ENCODE measurements at places on chromosomes 13 and 19.

DNA sequence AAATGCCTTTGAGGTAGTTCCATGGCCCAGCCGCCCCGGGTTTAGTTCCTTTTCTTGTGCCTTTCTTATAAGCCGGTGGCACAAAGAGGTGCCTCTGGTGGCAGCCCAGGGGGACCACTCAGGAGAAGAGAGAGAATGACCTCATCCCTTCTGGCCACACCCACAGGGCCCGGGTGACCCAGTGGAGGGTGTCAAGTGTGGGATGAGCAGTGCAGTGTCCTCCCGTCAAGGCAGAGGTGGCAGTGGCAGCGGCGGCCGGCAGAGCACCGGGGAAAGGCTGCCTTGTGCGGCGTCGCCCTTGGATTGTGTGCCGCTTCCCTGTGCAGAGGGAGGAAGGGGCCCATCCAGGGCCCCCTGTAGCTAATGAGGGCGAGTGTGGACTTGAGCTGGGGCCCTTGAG, 47.9 kb downstream of the KDM4B start:
- no peak for DNase-seq

- DNase-seq: no peak
Measured at GRCh38 chr13:95497381-95497807, 55.1 kb upstream of the CLDN10 start.

GRCh38 chr19:34639491-34640085, 37.4 kb downstream of the SCGB2B2 start:
- peak; percentile 35 for DNase-seq

DNA sequence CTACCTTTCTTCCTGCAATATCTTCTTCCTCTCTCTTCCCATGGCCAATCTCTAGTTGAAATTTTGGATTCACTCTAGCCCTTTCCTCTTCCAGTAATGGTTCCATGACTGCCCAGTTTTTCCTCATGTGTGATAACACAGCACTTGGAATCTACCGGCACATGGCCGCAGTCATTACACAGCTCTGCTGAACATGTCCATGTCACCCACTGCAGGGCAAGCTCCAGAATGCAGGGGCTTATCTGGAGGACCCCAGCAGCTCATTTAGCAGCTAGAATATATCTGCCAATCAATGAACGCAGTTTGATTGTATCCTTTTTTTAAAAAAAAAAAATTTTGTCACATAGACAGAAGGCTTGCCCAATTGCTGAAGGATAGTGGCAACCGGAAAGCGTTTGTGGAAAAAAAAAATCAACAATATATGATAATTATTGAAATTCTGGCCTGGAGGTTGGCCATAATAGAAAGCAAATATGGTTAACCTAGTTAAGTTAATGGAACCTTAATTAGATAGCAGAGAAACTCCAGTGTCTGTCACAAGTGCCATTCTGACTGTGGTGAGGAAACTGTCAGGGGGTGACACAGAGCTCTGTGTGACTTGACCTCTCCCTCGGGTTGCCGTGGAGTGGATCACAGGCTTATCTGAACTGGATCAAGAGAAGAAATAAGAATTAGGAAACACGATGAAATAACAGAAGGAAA, 426.7 kb downstream of the LIG4 start:
- no peak for DNase-seq

GRCh38 chr13:28527629-28528028, 32.7 kb upstream of the FLT1 start:
- no peak for DNase-seq

GRCh38 chr19:41261474-41262190, 2.5 kb upstream of the HNRNPUL1 start:
- no peak for DNase-seq

DNA sequence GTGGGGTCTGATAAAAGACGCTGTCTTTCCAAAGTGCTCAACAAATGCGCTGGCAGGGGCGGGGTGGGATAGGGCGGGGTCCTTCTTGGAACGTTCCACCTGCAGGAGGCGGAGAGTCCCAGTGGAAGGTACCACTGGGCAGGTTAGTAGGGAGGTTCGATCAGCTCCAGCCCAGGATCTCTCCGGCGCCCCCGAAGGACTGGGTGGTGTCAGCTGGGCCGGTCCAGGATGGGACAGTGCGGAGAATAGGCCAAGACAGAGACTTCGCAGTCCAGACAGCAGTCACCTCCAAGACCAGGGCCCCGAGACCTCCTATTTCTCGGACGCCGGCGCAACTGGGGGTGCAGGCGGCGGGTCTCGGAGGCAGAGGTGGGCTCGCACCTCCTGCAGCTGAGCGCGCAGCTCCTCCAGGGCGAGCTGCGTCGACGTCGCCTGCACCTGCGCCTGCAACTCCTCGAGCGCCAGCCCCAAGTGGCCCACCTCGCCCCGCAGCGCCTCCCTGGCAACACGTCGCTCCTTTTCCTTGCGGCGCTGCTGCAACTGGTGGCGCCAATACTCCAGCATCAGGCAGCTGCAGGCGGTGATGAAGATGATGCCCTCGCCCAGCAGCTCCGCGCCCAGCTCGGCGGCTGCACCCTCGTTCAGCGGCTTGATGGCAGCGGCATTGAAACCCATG, 21.6 kb downstream of the VASP start:
- DNase-seq: no peak

DNA sequence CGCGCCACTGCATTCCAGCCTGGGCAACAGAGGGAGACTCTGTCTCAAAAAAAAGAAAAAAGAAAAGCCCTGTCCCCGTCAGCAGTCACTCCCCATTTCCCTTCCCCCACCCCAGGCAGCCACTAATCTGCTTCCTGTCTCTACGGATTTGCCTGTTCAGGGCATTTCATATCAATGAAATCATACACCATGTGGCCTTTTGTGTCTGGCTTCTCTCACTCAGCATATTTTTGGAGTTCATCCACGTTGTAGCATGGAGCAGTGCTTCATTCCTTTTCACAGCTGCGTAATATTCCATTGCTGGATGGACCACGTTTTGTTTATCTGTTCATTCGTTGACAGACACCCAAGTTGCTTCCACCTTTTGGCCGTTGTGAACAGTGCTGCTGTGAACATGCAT, 36.1 kb upstream of the KLF2 start:
- no peak for DNase-seq

DNA sequence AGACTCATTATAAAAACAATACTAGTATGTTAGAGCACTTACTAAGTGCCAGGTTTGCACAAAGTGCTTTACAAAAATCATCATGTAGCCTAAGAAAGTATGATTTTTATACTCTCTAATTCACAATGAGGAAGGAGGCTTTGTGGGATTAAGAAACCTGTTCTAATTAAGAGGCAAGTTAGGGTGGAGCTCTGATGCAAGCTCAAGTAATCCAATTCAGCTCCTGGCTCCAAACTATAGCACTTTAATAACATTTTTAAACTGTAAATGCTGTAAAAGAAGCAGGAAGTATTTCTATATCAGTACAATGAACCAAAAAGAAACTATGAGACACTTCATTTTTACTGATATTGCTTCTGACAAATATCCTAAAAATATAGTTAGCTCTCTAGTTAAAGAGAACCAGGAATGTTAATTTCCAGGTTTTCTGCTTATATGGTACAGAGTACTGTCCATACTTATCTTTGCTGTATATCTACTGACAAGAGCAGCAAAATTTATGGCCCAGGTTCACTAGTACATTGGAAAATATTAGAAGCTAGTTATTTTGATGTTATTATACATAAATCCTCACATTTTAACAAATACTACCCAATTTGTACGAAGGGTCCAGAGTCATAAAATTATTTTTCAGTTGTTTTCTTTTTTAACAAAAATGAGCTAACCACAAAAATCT, 482.0 kb downstream of the DIAPH3 start:
- DNase-seq: no peak

DNA sequence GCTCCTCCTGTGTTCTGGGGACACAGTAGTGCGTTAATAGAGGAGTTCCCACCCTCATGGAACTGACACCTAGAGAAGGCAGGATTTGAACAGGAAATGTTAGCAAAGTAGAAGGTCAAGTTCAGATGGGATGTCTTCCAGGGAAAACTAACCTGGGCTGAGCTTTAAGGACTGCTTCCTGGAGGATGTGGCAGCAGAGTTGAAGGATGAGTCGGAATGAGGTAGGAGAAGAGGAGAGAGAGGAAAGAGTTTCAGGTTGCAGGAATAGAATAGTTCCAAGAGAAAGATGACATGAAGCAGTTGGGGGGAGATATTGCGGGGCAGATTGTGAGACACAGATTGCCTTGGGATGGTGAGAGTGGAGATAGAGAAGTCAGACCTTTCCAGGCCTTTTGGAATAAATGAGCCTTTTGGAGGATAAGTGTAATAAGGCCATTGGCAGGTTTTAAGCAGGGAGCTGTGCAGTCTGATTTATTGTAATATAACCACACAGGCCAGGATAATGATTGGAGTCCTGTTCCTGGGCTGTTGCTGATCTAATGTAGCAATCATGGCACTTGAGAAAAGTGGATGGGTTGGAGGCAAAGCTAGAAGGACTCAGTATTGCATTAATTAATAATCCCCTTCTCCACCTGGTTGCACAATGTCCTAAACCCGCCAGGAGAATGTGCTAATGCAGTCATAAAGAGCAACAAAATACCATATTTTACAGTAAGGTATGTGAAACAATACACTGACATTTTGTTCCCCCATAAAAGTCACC, 205.4 kb downstream of the SHISA2 start:
- DNase-seq: peak; percentile 17
